ENCODE measurements at places on chromosomes 5 and 9.

GRCh38 chr9:92147030-92147851 is 32.0 kb upstream of the SPTLC1 start:
- DNase-seq = peak; percentile 95

GRCh38 chr9:128242828-128243214 is 33.0 kb downstream of the GOLGA2 start:
- no peak for DNase-seq

- DNase-seq = no peak
Measured at GRCh38 chr5:146646441-146646840, 130.5 kb upstream of the GPR151 start.

- DNase-seq = no peak
Measured at GRCh38 chr5:61449804-61450492, 117.9 kb downstream of the ZSWIM6 start.

GRCh38 chr9:68508547-68508946 is 32.1 kb downstream of the TMEM252 start:
- DNase-seq = no peak

GRCh38 chr9:77594963-77595362 is 53.2 kb downstream of the GNA14 start:
- DNase-seq = no peak

DNA sequence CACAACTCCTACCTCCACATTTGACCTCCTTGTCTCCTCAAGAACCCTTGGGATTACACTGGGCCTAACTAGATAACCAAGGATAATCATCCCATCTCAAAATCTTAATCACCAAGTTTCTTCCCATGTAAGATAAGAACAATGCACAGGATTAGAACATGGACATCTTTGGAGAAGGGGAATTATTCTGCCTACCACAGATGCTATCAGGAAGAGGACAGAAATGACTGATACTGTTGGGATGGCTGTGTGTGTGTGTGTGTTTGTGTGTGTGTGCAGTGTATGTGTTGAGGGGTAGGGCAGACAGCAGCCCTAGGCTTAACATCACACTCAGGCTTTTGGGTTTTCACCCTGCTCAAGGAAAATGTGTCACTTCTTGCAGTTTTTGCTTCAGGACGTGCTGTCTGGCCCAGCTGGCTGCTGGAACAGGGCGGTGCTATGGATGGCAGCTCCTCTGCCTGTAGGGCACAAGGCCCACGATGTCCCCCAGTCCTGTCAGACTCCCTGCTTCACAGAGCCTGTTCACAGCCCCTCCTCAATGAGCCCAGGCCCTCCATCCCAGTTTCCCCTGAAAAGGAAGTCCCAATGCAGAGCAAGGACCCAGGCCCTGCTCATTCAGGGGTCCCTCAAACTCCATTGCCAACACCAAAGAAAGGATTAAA is 7.7 kb downstream of the CA9 start:
- DNase-seq = no peak

- DNase-seq = no peak
Measured at GRCh38 chr9:87436716-87437115, 61.0 kb upstream of the DAPK1 start.

DNA sequence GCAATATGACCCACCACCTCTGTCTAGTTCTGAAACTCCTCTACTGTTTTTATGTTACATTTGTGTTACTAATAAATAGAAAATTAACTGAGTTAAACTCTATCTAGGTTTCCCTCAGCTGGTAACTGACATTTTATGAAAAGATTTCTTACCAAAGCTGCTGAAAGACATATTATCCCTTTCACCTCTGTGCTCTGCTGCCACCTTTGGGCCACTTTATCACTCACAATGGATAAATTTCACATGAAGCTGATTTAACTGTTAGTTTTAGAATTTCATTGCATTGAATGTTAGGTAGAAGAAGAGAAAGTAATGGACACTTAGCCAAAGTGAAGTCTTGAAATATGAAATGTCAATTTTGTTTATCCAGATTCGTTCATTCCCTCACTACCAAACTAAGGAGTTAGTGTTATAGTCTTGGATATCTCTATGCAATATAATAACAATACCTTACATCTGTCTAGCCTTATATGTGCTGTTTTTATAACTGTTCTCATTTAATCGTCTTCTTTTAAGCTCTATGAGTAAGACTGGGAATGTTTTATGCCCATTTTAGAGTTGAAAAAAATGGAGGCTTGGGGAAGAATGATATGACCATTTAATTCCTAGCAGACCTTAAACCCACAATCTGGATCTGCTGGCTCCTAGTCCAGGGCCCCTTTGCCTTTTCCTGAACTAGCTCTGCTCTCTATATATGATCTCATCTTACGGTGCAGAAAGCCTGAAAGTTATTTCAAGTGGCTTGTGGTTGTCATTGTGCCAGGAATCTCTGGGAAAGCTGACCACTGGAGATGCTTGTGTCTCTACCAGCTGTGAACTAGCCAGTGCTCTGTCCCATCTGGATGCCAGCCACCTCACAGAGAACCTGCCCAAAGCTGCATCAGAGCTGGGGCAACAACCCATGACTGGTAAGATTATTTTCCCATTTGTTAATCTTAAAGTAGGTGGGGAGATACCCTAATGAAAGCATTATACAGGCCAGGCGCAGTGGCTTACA is 97.1 kb downstream of the GOLPH3 start:
- peak; percentile 49 for DNase-seq

GRCh38 chr9:36963346-36963745 is 70.7 kb downstream of the PAX5 start:
- DNase-seq = no peak

DNA sequence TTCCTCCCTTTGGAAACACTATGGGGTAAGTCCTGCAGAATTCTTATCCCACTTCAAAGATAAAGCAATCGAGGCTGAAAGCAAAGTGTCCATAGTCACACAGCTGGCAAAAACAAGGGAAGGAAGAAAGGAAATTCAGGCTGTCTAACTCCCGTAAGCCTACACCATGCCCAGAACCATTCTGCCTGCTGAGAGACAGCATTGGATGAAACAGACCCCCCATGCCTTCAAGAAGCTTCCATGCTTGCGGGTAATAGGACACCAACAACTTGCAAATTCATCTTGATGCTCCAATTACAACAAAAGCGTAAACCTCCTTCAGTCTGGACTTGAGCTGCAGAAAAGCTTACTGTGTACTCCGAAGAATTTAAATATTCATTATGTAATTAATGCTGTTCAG is 181.1 kb upstream of the WWC1 start:
- DNase-seq = no peak

- no peak for DNase-seq
Measured at GRCh38 chr5:38651806-38652205, 95.4 kb upstream of the LIFR start.

DNA sequence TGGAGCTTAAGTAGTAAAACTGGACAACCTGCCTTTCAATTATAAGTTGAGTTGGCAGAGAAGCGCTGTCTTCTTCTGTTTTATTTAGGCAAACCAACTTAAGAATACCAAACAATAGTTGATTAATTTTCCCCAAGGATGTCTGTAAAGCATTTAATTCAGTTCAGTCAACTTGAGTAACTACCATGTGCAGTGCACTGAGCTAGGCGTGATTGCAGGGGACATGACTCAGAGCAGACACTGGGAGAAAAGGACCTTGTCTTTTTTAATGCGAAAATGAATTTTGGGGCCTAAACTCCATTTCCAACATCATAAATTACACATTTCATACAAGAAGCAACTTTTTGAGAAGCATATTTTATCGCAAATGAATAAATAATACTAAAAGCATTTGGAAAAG is 66.3 kb downstream of the FBXL7 start:
- no peak for DNase-seq

DNA sequence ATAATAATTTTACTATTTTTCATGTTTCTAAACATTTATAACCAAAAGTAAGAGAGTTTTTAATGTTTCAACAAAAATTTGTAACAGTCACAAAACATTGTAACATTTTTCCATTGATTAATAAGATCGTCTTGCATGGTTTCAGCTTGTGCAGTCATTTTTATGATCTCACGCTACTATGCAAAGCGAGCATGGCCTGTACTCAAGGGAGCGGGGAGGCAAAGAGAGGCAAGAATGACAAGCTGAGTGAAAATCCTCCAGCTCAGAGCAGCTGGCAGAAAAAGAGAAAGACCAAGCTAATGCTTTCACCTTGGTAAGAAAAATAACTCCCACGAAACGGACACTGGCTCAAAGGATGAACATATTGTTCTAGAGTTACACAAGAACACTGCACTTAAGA is 90.0 kb upstream of the SV2C start:
- no peak for DNase-seq

DNA sequence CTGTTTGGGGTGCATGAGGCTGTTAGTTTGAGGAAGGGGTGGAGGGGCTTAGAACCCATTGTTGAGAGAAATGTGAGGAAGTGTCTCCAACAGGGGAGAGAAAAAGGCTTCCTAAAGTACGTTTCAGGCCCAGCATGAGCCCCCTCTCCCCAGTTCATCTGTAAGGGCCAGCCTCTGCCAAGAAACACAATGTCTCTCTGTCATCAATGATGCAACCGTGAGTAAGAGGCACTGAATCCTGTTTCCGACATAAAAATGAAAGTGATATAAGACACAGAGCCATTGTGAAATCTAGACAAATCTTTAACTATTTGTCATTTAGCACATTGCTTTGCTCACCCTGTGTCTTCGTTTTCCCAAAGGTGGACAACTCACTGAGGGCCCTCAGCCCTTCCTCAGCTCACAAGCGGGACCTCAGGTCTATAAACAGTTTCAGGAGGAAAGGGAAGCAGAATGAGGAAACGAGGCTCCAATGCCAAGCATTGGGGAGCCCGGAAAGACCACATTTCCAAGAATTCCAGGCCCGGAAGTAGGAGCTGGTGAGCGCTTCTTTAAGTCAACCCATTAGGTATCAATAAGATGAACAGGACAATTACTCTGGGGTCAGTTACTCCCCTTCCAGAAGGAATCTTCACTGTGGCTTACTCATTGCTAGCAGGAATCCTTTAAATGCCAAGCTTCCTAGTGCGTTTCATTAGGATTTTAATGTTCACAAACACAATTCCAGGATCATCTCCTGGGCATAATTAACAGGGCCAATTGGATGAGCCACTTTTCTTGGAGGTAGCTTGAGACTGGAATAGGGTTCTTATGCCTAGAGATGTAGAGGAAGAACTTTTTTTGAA is 59.0 kb upstream of the KLF4 start:
- no peak for DNase-seq

- DNase-seq = no peak
Measured at GRCh38 chr5:41511241-41511640, 840 bp upstream of the PLCXD3 start.

GRCh38 chr5:142145106-142145900 is 36.7 kb downstream of the NDFIP1 start:
- peak; percentile 81 for DNase-seq

DNA sequence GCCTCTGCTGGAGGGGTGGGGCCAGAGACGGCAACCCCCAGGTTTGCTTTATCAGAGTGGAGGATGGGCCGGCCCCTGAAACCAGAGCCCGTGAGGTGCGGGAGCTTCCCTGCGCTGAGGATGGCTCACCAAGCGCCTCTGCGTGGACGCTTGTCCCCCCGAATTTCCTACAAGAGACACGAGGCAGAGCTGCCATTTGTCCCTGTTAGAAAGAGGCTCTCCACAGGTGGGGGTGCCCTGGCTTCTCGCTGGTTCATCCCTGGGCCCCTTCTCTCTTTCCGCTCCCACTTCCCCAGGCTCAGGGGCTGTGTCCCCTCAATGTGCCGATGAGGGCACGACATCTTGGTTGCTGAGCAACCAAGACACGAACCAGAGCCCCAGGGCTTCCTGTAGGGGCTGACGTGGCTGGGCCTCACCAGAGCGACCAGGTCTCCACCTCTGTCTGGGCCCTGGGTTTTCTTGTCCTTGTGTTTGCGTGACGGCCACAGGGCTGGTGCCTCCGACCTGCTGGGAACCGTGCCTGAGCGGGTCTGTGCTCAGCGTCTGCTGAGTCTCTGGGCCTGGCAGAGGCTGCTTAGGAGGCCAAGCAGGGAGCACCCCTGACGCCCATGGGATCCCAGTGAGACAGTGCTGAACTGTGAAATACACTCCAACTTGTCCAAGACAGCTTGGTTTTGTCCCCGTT is 119.6 kb upstream of the COL5A1 start:
- no peak for DNase-seq

GRCh38 chr5:125236007-125236406 is 489.6 kb upstream of the ZNF608 start:
- DNase-seq = no peak

GRCh38 chr5:72166070-72166979 is 59.0 kb downstream of the MAP1B start:
- DNase-seq = peak; percentile 6

GRCh38 chr5:137234973-137235943 is 263.9 kb downstream of the SPOCK1 start:
- DNase-seq = no peak

DNA sequence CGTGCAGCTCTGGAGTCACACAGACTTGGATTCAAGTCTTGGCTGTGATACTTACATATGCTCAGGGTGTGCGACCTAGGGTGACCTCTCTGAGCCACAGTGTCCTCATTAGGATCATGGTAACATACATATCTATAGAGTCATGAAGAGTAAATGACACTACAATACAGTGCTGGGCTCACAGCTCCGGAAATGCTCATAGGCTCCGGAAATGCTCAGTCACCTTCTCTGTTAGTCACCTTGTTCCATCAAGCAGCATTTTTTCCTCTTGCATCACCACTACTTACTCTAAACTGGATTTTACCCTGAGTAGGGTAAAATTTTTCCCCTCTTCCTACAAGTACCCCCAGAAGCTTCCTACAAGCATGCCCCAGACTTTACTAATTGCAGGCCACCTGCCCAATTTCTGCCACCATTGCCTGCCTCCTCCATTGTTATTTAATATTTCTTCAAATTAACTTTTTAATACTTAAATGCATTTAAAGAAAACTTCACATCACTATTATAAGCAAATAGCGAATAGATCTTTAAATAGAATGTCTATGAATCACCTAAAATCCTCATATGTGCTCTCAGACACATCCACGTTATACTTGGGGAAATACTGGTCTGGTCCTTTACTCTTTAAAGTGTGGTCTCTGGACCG is 147.6 kb upstream of the SPRY4 start:
- DNase-seq = no peak

DNA sequence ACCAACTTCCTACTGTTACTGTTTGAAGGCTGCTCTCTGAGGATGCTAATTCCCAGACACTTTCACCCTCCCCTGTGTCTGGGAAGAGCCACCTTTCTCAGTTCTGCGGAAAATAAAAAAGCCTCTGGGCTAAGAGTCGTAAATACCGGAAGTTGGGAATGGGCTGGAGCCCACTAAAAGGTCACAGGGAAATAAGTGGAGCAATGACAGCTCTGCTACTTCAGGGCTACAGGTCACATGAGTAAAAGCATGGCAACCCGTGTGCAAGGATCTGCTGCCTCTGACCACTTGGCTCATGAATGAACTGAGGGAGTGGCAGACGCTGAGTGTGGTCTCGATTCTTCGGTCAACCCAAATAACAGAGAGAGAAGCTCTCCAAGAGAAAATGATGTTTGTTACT is 25.8 kb upstream of the ATP6V1G1 start:
- DNase-seq = no peak

GRCh38 chr5:42483472-42484154 is 60.4 kb downstream of the GHR start:
- no peak for DNase-seq

DNA sequence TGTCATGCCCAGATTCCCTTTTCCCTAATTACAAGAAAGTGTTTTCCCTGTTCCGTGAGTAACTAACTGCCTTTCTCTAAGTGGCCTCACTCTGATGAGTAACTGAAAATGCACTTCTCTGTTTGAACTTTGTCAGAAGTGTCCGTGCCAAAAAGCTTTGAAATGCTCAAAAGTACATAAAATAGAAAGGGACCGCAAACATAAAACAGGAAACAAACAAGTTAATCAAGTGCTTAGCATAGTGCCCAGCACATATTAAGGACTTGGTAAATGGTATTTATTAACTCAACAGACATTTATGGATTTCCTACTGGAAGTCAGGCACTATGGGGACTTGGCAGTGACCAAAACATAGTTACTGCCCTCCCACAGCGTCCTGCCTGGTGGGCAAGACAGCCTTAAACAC is 22.3 kb downstream of the AQP3 start:
- no peak for DNase-seq

All from KBM-7 (cell line).